Stimulated activated naive CD8-positive, alpha-beta T cell treated with anti-CD3 and anti-CD28 coated beads, Interleukin-15, amount 100 ng/mL, for 72 hours (primary cell): ENCODE measurements at places on chromosomes 4 and X.
A peak's percentile ranks its signal among the peaks of the same experiment; 100 is the strongest.

DNA sequence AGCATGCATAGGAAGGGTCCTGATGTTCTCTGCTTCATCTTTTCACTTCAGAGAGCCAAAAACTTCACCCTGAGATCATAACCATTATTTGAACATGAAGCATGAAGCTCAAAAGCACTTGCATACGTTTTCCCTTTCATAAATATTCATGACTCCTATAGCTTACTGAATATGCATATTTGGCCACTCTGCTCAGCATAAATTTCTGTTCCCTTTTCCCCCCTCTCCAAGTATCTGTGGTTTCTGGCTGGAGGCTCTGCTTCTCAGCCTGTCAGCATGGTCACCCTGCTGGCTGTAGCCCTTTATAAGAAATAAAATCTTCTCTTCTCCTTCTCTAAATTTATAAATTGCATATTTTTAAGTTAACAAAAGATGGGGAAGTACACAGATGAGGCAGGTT is 384.7 kb upstream of the AGA start:
- no peak for DNase-seq

DNA sequence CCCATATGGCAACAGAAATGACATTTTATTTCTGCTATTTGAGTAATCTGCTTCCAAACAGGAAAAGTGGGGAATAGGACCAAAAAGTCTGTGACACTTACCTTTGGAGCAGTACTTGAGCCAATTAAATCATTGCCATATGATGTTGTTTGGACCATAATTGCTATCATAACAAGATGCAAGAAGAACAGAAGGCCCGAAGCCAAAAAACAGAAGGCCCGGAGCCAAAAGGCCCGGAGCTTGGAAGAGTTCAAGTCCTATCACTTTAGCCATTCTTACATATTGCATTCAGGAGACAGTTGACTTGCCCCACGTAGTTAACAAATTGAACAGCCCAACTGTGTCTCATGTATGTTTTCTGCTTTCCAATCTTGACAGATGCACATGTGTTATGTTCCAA is 285.6 kb downstream of the ARHGAP24 start:
- no peak for DNase-seq

DNA sequence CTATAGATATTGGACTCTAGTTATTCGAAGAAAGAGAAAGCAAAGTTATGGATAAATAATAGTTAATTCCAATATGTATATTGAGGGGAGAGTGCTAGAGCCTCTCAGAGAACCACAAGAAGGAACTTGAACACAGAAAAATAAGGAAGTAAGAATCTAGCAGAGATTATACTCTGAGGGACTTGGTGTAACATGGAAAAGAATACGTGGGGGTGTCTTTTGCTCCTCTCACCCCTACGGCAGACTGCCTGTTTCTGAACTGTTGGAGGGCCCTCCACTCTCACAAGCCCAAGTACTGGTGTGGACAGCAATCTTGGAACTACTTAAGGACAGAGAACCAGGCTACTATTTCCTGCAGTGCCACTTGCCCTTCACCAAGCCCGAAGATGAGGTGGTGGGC is 1174.4 kb upstream of the PCDH10 start:
- no peak for DNase-seq

DNA sequence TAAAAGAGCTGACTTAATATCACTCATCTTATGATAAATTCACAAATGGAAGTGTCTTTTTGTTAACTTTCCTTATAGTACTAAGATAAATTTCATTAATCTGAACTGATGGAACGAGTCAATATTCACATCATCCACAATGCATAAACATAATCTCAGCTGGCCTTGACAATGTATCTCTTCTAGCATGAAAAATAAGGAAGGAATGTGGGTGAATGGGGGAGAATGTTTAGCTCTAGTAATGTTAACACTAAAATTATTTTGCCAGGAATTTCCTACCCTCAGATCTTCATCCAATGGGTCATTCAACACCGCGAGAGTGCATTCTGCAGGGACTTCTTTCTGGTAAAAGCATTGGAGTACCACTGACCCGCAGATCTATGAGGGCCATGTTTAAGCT is 15.8 kb downstream of the TRPC3 start:
- DNase-seq = no peak

- no peak for DNase-seq
Observed at GRCh38 chr4:98905839-98906238, 23.1 kb downstream of the EIF4E start.

DNA sequence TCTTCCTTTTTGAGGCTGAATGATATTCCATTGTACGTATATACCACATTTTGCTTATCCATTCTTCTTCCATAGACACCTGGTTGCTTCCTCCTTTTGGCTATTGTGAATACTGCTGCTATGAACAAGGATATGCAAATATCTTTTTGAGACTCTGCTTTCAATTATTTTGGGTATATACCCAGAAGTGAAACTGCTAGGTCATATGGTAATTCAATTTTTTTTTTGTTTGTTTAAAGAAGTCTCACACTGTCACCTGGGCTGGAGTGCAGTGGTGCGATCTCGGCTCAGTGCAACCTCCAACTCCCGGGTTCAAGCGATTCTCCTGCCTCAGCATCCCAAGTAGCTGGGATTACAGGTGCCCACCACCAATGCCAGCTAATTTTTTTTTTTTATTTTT is 75.3 kb downstream of the METTL14 start:
- no peak for DNase-seq

- no peak for DNase-seq
Observed at GRCh38 chrX:67346667-67347066, 197.2 kb upstream of the AR start.

DNA sequence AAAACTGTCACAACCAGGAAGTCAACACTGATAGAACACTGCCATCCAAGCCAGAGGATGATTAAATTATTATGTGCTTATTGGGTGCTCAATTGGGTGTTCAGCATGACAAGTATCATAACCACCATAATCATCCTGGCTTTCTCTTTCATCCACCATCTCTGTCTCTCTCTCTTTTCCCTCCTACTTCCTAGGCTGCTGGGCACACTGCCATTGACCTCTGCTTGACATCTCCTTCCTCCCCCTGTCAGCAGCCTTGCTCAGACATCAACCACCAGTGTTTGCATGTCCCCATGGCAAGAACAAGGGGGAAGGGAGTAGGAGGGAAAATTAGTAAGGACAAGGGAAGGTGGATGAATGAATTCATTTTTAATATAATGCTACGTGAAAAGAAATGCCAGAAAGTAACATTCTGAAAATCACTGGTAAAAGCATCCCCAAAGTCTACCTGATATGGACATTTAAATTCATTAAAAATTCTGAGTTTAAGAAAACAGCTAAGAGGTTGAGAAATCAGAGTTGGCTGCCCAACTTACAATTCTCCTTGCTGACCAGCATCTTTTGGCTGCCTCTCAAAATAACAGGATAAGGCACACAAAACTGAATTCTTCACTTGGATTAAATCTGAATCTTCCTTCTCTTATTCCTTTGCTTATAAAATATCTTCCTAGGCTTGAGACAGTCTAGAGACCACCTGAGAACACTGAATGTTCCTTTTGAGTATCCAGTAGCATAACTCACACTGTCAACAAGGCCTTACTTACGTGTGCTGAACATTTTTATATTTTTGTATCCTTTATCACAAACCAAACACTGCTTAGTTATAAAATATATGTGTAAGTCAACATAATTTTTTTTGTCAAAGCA is 48.5 kb downstream of the SNCA start:
- no peak for DNase-seq

DNA sequence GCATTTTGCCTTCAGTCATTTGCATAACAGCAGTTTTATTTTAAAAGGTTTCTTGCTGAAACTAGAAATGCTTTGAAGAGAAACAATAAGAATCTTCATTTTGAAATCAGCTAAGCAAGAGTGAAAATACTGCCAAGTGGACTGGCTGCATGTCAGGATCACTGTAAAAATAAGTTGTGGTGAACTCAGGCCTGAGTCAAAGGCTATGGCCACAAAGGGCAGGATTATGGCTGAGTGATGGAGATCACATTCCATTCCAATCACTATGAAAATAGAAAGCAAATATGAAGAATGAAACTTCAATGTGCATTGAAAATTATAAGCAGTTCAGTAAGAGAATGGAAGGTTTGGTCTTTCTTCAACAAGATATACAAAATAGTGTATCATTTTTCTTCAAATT is 224.5 kb downstream of the PCDH18 start:
- DNase-seq = no peak

DNA sequence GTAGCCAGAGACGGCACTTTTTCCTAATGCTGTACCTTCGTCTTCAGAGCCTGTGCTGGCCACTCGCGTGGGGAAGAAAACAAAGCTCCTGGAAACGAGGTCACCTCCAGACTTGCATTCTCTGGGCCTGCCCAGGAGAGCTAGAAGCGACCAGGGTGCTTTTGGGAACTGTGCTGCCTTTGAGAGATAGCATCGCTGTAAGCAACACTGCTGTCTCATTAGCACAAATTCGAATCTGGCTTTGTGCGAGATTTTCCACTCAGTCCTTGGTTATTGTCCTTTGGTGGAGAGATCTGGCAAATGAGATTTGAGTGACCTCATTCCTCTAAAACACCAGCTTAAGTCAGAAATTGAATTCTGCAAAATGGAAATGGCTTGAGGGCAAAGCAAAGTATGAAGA is 66.1 kb upstream of the TLR3 start:
- DNase-seq = no peak

DNA sequence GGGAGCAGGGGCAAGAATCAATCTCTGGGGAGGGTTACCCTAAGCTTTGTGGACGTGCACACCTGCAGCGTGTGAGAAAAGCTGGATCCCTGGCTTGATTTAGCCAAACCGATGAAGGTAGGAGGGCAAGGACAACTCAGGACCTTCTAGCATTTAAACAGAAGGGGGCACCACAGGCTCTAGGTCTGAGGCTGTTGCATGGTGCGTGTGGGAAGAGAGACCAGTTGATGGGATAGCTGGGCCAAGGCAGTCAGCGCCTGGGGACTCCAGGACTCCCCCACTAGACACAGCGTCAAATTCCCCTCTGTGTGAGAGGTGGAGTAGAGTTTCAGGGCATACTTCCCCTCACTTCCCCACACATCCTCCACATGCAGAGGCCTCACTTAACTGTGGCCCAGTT is 4.3 kb downstream of the GABRQ start:
- DNase-seq = no peak

DNA sequence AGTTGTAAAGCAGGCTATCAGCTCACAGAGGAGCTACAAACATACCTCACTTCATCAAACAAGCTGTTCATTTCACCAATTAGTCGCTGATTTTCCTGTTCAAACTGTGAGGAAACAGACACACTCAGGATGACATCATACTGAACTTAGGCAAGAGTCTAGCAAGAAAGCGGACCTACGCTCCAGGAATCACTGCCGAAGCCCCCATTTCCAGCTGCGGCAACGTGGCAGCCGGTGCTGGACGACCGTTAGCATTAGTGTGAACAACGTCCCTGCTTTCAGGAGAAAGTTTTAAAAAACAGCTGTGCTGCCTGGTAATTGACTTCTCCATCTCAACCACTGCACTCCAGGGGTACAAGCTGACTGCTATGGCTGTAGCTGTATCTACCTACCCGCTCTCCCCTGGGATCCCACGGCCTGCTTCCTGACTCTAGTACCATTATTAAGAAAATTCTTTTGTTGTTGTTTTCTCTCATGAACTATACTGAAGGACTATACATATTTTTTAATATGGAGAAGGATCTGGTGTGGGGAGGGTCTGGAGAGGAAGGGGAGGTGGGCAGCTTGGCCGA is 38.3 kb downstream of the NSG1 start:
- no peak for DNase-seq

- DNase-seq = no peak
Observed at GRCh38 chr4:39469429-39470077, 10.7 kb downstream of the LIAS start.

GRCh38 chrX:150486011-150486410 is 82.4 kb upstream of the MTM1 start:
- DNase-seq = peak; percentile 40

DNA sequence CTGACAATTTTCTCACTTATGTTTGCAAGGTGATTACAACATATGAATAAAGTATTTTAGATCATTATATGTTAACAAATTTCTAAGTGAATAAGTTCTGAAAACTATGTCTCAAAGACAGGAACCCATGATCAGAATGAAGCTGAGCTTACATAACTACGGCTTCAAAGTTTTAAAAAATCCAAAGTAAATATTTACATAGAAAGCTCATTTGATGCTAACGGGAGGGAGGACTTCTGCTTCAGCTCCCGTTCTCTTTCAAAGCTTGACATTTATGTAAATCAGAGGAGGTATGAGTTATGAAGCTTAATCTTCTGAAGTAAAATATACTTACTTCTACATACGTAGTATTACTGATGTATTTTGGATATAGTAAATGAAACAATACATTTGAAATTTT is 72.9 kb upstream of the PDLIM3 start:
- no peak for DNase-seq

DNA sequence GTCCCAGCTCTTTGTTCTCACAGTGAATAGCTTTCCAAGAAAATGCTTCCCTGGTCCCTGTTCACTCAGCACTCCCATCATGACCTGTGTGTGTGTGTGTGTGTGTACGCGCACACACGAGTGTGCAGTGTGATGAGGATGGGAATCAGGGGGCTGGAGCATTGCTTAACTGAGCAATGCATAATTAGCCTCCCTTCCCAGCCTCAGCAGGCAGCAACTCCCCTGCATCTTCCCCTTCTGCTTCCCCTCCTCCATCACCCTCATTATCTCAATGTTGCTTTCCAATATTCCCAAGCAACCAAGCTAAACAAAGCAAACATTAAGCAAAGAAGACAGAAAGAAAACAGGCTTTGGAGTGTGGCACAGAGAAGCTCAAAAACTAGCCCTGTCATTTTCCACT is 137.0 kb downstream of the RBM47 start:
- DNase-seq = no peak

DNA sequence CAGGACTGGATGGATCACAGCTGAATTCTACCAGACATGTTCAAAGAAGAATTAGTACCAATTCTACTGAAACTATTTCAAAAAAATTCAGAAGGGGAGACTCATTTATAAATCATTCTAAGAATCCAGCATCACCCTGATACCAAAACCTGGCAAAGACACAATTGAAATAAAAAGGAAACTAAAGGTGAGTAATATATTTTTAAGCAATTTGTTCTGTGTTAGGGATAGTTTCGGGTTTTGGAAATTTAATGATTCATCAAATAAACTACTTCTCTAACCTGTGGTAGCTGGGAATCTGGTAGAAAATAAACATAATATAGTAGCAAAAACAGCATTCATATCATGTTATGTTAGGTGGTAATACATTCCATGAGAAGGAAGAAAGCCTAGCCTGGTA is 662.2 kb upstream of the BOD1L1 start:
- no peak for DNase-seq

DNA sequence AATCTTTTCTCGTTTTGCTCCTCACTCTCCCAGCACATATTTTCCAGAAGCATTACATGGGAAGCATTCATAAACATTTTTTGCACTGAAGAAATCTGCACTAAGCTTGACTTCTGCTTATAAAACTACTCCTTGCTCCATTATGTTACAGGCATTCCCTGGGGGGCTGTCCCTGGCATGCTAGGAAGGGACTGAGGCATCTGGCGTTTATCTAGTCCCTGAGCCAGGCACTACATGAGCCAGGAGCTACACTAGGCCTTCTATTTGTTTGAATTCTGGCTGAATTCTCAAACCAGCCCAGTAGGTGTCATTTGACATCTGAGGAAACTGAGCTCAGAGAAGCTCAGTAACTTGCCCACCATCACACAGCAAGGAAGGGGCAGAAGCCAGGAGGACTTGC is 43.3 kb downstream of the NHSL2 start:
- DNase-seq = no peak
